ENCODE measurements at places on chromosomes 5 and 9.

DNA sequence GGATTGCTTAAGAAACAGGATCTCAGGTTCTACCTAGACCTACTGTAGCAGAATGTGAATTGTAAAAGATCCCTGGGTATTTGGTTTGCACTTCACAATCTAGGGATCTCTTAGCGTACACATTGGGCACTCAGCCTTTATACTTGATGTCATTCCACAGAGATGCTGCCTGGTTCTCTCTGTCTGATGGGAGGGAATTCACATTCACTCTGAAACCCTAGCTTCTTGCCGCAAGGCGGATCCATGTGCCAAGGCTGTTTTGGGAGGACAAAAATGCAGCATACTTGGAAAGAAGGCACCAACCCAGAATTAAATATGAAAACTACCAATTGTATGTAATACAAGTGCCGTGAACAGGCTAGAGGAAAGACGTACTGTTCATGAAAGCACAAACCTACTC lies 323.0 kb downstream of the EBF1 start:
- no peak for DNase-seq

GRCh38 chr9:97979788-97980478 lies 3.2 kb upstream of the ANP32B start:
- DNase-seq: no peak

GRCh38 chr5:17679597-17680203 lies 45.4 kb downstream of the TAF11L14 start:
- DNase-seq: no peak

DNA sequence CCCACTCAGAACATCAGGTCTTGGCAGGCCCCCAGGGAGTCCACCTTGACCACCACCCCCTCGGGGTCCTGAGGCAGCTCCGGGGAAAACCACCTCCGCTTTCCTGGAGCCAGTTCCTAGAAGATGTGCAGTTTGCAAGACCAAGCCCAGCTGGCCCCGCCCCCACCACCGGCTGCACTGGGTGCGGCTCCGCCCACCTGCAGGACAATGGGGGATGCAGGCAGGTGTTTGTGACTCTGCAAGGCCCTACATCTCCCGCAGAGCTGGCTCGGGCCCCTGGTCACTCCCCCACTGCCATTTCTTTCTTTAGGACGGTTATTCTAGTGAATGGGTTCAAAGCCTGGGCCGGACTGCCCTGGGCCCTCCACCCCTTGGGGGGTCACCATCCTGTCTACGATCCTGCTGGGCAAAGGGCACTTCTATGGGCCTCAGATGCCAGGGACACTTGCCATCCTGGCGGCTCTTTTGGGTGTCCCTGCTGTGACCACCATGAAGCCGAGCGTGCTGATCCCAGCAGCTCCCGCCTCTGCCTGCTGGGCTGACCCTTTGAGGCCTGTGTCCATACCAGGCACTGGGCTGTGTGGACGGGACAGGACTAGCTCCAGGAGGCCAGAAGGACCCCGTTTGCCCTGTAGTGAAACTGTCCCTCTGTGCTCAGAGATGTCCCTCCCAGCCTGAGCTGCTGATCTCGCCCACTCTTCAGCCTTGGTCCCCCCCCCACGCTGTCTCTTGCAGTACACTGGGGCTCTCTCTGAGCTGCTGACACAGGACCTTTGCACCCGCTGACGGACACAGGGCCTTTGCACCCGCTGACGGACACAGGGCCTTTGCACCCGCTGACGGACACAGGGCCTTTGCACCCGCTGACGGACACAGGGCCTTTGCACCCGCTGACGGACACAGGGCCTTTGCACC lies 5.9 kb upstream of the NACC2 start:
- no peak for DNase-seq

DNA sequence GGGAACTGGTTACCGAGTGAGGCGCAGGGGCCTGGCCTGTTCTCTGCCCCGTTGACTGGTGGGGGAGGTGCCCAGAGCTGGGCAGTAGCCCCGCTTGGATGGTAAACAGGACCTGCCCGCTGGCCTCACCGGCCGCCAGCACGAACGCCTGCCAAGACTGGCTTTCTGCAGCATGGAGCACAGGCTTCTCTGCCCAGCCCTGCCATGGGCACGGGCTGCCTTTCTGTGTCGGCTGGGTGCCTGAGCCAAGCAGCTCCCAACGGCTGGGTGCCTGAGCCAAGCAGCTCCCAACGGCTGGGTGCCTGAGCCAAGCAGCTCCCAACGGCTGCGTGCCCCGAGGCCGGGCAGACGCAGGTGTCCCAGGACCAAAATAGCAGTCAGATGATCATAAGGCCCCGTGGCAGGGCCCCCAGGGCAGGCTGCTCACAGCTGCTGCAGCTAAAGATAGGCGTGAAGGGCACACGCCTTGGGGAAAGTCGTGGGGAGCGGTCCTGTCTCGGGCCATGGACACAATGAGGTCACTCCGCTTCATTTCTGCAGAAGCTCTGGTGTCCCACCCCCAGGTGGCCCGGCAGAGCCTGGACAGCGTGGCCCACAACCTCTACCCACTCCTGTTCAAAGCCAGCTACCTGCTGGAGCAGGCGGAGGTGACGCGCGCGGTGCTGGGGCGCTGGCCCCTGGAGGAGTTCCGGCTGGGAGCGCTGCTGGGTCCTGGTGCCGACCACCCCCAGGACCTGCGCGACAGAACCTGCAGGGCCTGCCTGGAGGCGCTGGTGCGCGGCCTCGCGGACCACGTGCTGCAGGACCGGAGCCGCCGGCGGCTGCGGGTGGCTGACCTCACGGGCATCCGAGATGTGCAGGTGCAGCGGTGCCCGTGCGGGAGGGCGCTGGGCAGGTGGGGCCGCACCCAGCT lies at the start of gene LRRC14B:
LRRC14B (plus strand) TSS at position 460 of the 913 bp plus-strand sequence; CDS start at position 504, 44 bp downstream.
- DNase-seq: no peak

- DNase-seq: no peak
These were observed 1076.5 kb downstream of the MAT2B start for GRCh38 chr5:164581889-164582288.

DNA sequence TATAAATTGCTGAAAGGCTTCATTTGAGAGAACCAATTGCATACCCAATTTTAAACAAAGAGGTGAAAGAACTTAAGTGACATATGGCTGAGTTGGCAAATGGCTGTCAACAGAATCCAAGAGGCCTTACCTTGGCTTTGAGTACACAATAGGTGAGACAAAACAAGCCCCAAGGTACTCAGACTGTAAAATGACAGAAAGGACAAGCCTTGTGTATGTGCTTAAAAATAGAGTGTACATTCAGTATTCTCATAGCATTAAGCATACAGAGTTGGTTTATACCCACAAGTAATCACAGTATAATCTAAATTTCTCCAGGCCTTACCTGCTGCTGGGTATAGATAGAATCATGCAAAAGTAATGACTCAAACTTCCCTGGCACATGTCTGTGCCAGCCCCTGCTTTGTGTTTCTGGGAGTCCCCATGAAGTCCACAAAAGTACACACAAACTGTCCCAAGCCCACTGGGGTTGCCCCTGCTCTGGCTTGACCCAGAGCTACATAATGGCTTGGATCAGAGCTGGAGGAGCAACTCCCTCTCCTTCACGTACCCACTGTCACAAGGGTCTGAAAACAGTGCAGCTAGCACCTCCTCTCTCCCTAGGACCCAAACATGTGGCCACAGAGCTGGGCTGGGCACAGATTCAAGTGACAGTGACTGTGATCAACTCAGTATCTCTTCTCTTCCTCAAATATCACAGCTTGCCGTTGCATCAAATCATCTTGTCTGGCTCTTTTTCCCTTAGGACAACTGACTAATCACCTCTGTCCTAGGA lies 250.8 kb downstream of the ENC1 start:
- no peak for DNase-seq

DNA sequence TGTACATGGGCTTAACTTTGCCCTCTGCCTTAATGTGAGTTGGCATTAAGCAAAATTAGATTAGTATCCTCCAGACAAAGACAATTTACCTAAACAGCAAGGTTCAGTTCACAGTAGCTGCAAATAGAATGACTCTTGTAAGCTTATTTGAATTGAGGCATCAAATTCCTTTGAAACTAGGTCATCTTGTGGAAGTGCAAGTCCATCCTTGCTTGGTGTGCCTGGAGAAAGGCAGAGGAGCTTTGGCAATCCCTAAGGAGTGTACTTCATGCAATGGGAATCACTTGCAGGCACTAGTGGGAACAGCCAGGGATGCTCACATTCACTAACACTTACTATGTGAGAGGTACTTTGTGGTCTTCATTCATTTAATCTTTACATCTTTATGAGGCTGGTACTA lies 118.3 kb downstream of the DRD1 start:
- peak; percentile 39 for DNase-seq

- no peak for DNase-seq
These were observed 106.4 kb upstream of the IL6ST start for GRCh38 chr5:56101180-56101579.

DNA sequence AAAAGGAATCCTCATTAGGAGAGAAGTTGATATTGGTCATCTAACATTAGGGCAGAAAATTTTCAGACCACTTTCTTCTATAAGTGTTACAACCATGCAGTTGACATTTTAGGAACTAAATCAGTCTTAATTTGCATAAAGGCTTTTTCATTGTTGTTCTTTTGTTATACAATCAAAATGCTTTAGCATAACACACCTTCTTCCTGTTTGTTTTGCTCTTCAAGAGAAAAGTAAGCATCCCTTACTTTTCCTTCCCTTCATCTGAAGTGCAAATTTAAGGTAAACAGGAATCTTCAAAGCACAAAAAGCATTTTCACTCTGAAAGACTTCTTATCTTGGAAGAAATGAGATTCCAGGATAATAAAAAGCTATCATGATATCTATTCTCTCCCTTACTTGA lies 273.6 kb downstream of the PTPRD start:
- no peak for DNase-seq

GRCh38 chr5:19196631-19197030 lies 791.4 kb downstream of the CDH18 start:
- DNase-seq: no peak

GRCh38 chr5:14665101-14665822 lies 744 bp downstream of the OTULIN start:
- DNase-seq: peak; percentile 33

- DNase-seq: peak; percentile 66
These were observed 25.9 kb upstream of the PTAR1 start for GRCh38 chr9:69785757-69786156.

DNA sequence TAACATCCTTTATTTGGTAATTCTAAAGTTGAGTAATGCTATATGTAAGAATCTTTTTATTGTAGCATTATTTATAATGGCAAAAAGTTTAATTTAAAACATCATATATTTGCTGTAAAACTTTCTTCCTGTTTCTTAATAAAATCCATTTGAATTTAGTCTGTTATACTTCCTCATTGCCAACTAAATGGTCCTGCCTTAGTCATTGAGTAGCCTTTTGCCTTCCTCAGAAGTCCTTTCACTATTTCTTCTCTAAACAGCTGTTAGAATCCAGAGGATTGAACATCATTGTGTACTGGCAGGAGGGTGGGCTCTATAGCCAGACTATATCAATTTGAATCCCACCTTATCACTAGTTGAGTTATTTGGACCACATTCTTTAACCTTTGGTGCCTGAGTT lies 11.0 kb downstream of the SLC44A1 start:
- no peak for DNase-seq

GRCh38 chr9:84216151-84216550 lies 124.4 kb downstream of the SLC28A3 start:
- peak; percentile 14 for DNase-seq

DNA sequence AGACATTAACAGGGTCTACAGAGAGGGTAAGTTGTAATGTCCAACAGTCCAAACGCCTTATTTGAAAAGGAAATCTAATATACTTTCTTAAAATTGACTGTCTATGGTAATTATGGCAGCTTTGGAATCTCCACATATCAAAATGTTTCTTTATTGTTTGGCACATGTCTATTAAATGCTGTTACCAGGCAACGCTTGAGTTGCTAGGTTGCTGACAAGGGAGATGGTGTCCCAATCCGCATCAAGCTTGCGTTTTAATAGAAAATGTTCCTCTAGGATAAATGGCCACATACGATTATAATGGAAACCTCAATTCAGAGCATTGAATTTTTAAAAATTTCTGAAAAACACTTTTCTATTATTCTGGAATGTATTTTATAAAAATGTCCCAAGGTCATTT lies 9.2 kb downstream of the ANXA1 start:
- no peak for DNase-seq

- DNase-seq: peak; percentile 7
These were observed 336.7 kb downstream of the FAM170A start for GRCh38 chr5:119966028-119966427.

GRCh38 chr5:126234563-126235195 lies 188.5 kb upstream of the GRAMD2B start:
- peak; percentile 15 for DNase-seq

DNA sequence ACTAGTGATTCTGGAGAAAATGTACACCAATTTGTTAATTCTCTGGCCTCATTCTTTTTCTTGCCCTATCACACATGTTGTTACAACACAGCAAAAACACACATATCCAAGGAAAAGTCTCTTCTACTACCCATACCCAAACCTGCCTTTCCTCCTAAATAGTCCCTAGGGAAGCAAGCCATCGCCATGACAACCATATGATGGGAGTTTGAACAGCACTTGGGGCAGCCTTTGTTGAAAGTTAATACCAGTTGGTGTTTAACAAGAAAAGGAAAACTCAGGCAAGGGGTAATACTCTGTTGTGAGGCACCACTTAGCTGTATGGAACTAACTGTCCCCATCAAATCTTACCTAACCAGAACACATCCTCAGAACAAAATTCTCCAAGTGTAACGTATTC lies 1.7 kb downstream of the TRPM3 start:
- DNase-seq: no peak

GRCh38 chr5:180908998-180909731 lies 10.2 kb downstream of the BTNL8 start:
- DNase-seq: no peak

DNA sequence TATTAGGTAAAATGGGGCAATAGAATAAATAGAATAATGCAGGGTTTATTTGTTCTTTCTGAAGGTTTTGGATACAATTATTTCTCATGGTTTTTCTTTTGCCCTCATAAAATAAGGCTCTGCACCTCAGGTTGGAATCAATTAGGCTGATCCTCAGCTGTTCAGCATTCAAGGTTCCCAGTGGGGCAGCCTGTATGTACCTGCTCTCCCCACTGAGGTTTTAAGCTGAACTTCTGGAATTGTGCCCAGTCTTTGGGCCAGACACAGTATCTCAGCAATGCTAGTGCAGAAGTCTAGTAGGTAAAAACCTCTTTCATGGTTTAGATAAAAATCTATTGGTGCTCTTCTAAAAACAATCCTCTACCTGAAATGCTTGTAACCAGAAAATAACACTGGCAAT lies 98.0 kb downstream of the EDIL3 start:
- DNase-seq: no peak

- no peak for DNase-seq
These were observed 28.1 kb upstream of the C9orf72 start for GRCh38 chr9:27601396-27601795.

DNA sequence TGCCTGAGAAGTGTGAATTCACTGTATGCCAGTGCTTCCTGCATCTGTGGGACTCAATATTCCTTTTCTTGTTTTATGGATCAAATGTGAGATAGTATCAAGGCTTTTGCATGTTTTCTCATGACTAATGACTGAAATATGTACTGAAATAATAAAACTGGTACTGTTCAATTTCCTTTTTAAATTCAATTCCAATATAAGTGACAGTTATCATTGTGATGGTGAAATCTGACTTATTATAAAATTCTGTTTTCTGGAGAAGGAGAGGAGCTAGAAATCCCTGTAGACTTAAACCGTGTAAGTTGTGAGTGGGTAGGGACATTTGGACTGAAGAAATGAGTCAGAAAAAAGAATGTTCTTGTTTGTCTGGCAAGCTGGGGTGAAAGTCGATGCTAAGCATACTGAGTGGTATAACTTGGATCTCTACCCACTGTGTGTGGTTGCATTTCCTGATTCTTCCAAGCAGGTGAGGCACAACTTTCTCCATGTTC lies 245.2 kb downstream of the EFNA5 start:
- peak; percentile 72 for DNase-seq

Measured in EH (cell line).